ENCODE measurements at places on chromosomes 2 and 18.

DNA sequence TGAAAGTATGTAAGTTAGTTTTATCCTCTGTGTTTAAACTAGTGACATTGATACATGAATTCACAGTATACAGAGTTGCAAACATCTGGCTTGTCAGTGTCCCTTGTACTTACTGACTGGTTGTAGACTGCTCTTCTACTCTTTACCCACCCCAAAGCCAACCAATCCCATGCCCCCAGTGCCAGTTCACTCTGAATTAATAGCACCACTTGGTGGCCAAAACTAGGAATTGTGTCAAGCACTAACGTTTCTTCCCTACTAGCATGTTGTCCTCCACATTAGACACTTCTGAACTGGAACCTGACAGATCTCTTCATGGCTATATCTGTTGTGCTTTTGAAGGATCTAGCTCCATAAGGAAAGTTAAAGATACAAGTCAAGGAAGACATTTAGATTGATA lies 27.2 kb upstream of the OTX1 start:
- no peak for DNase-seq

DNA sequence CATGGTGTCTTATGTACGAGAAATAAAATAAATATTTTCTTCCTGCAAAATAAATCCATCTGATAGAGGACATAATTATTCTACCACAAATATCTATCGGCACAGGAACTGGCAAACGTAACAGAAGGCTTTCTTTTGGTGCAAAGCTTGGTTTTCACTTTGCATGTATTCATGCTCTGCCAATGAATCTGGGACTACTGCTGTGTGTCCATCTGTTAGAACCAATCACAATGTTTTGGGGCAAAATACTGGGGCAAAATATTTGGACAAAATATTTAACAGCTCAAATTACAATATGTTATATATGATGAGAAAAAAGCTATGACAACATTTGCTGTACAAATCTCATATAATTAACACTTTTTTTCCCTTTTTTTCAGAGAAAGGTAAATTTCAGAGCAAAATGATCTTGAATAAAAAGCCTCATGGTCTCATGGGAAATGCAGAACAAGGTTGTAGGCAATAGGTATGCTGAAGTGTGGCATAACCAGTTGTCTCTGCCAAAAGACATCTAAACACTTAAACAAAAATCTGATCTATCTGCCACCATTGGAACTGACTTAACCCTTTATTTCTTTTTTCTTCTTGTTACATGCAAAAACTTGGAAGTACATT lies 923.2 kb downstream of the CPS1 start:
- no peak for DNase-seq

- DNase-seq, result no peak
These were observed 76.1 kb downstream of the RHBDD1 start for GRCh38 chr2:226911932-226912331.

DNA sequence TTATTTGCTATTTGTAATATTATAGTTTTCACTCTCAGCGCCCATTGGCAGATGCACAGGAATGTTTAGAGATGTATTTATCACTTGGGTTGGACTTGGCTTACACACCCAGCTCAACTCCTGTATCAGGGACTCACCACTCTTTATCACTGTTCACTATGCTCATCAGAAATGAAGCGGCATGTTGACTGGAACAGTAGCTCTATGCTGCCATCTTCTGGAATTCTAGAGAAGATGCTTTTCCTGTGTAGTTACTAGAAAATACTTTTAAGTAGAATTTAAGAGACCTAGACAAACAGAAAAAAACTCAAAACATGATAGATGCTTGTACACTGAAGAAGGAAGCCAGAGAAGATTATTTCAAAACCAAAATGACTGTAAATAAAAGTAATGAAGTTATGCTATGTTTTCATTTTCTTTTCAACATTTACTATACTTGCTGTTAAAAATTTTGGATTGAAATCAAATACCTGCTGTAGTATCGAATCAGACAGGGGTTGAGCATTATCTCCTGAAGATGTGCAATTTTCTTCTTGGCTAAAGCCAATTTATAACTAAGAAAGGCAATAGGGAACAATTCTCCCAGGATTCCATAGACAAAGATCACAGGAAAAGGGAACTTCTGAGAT lies 47.4 kb upstream of the NXPH2 start:
- no peak for DNase-seq

DNA sequence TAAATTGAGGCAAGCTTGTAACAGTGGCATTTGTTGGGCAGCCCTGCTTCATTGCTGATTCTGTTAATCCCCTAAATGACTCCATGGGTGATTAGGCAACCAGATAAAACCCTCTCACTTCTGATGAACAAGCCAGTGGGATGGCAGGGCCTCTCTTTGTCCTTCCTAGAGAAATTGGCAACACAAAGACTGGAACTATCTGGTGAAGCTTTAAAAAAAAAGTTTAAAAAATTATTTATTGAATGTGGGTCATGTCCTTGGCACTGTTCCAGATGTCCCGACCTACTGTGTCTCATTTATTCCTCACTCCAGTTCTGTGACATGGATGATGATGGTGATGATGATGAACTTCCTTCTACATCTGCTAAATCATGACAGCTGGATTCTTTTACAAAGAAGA lies 30.8 kb downstream of the NRP2 start:
- DNase-seq, result no peak

- DNase-seq, result no peak
These were observed 742.4 kb downstream of the SATB2 start for GRCh38 chr2:198715302-198715835.

DNA sequence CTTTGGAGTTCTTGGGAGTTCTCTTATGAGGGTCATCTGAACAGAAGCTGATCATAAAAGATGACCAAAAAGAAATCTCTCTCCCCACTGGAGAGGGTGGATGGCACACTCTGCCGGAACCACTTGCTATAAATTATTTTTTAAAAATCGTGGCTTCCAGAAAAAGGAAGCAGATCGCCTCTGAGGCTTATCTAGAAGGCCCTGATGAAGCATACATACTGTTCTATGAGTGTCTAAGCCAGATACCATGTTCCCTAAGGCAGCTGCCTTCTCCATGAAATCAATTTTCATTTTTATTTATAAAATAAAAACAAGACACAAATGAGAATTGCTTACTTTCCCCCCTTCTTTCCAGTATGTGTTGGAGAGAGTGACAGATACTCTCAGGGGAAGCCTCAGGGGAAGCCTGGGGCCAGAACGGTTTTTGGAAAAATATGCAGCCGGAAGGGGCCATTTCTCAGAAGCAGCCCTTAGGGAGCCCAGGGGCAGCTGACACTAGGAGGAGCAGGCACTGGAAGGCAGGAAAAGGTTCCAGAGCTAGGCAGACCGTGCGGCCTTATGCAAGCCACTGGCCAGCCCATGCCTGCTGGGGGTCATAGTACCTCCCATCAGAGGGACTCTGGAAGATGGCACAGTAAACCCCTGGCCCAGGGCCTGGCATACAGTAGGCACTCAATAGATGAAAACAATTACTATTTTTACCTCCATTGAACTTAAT lies 130.6 kb downstream of the CABLES1 start:
- no peak for DNase-seq

DNA sequence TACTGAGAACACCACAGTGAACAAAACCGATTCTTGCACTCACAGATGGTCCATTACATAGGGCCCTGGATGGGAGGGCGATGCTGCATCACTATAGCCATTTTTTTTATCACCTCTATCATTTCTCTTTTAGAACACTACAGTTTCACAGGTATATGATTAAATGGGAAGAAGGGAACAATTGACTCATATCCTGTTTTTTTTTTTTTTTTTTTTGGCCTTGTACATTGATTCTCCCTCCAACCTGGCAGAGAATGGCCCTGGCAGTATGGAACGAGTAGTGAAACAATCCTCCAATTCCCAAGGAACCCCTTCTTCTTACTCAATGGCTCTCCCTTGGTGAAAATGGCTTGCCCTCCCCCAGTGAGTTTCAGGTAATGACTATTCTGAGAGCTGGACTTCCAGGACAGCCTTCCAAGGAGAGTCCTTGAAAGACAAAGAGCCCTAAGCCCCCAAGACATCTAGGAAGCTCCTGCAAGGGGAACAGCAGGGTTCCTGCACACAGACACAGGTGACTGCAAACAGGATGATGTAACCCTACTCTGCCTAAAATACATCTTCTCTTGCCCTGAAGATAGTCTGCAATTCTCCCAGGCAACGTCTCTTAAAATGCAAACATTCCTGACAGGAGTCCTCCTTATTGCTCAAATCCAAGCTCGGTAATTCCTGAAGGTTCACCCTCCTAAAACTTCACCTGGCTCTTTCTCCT lies 405.4 kb downstream of the SETBP1 start:
- no peak for DNase-seq

- no peak for DNase-seq
These were observed 198.6 kb upstream of the STK17B start for GRCh38 chr2:196369967-196370366.

GRCh38 chr18:62678847-62679485 lies 36.4 kb upstream of the PHLPP1 start:
- DNase-seq, result no peak

- no peak for DNase-seq
These were observed 207.9 kb downstream of the GLI2 start for GRCh38 chr2:120943403-120944034.

- DNase-seq, result no peak
These were observed 53.6 kb upstream of the EML6 start for GRCh38 chr2:54669677-54670484.

DNA sequence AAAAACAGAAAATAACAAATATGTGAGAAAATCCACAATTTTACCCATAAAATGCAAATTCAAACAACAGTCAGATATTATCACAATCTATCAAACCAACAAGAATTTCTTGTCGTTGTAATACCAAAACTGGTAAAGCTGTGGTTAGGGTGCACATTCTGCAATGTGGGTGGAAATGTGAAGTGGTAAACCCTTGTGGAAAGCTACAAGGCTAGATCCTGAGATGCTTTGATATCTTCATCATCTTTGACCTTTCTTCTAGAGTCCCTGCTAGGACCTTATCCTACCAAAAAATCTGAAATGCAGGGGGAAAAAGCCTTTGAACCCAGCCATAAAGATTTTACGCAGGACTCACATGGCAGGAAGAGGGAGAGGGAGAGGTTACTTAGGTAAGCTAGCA lies 17.2 kb upstream of the ATG16L1 start:
- peak; percentile 36 for DNase-seq

- no peak for DNase-seq
These were observed 78.9 kb upstream of the SCN7A start for GRCh38 chr2:166572937-166573336.

DNA sequence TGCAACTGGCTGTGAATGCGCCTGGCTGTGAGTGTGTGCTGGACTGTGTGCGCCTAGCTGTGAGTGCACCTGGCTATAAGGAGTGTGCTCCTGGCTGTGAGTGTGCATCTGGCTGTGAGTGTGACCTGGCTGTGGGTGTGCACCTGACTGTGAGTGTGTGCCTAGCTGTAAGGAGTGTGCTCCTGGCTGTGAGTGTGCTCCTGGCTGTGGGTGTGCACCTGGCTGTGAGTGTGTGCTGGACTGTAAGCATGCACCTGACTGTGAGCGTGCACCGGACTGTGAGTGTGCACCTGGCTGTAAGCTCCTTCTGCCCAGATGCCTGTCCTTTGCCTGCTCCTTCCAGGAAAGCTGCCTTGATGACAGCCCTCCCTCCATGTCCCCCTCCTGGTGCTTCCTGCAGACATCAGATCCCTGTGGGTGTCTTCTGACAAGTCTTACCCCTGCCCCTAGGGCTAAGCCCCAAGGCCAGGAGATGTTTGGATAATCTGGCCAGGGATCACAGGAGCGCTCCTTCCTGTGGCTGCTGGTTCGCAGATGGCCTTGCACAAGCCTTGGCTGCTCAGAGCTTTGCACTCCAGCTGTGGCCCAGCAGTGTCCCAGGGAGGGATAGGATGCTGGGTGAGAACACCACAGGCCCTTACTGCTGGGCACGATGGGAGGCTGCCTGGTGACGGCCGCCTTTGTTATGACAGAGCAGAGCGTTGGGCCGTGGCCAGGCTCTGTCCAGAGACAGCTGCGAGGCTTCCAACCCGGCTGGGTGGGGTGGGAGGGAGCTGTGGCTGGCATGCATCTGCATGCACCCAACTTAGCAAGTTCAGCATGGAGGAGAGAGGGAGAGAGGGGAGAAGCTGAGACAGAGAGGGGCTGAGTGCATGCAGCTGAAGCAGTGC lies 89.9 kb downstream of the GLI2 start:
- no peak for DNase-seq

GRCh38 chr18:42530276-42530675 lies 575.2 kb downstream of the PIK3C3 start:
- DNase-seq, result no peak

- DNase-seq, result no peak
These were observed 17.7 kb downstream of the SERPINB12 start for GRCh38 chr18:63559567-63560491.

GRCh38 chr18:45403341-45404049 lies 211.8 kb upstream of the SLC14A2 start:
- no peak for DNase-seq

- DNase-seq, result no peak
These were observed 176.8 kb downstream of the ZEB2 start for GRCh38 chr2:144343145-144343544.

DNA sequence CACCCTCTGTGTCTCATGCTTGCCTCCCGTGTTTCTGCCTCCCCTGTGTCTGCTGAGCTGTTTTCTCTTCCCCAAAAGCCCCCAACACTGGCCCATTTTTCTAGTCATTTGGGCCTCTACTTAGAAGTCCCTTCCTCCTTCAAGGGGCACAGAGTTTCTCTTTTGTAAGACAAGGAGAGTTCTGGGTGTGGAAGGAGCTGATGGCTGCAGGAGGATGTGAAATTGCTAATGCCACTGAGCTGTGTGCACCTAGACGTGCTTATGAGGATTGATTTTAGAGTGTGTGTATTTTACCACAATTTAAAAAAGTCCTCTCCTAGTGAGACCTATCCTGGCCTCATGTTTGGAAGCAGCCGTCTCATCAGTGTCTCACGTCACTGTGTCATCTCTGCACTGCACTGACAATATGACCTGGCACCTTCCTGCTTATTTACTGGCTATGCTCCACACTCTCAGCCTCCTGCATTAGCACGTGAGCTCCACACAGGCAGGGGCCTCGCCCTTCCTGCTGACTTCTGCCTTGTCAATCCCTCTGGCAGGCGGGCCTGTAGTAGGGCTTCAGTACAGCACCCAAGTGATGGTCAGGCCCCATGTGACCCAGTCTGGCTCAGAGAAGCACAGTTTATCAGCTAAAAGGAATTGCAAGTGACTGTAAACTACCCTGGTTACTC lies 8.0 kb upstream of the MBP start:
- DNase-seq, result peak; percentile 48

GRCh38 chr2:109218087-109218791 lies 89.2 kb downstream of the SH3RF3 start:
- no peak for DNase-seq

DNA sequence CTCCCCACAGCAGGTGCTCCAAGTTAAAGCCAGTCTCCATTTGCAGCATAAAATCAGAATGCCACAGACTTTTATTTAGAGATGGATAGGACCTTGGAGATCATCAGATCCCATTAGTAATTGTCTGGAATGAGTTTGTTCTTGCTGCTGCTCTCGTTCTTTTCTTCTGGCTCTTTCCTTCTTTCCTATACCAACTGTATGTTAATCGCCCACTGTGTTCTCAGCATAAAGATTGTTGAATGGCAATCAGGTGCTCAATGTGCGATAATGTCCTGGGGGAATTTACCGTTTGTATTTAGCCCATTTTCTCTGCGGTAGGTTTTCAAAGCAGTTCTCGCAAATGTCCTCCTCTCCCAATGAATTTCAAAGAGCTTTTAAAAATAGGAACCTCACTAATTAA lies 3.3 kb downstream of the GPR39 start:
- no peak for DNase-seq

All from CD8-positive, alpha-beta T cell (primary cell).